ENCODE measurements at places on chromosomes 3 and 15. TPM values are rescaled to one million over a fixed set of nuclear protein-coding genes. Genes with fewer than 3 reads are reported as not detected.

Gene EOMES
- total RNA-seq = not detected

Gene LRTM1
- total RNA-seq = not detected

Gene GOLGA8H
- total RNA-seq = 0.16 TPM

Gene ZNF80
- not detected for total RNA-seq

Gene ARHGAP11A
- total RNA-seq = 5.4 TPM

Gene POLQ
- 1.9 TPM for total RNA-seq

Gene RHCG
- 0.16 TPM for total RNA-seq

Gene PODXL2
- total RNA-seq = 0.79 TPM

Gene CCDC33
- total RNA-seq = 0.16 TPM

Gene DPH6
- total RNA-seq = 22.9 TPM

Gene FILIP1L
- total RNA-seq = 7.6 TPM

Gene MYLK
- total RNA-seq = 524 TPM

Gene PRR20G
- total RNA-seq = not detected

Gene ECE2
- not detected for total RNA-seq

Gene AVEN
- 14.2 TPM for total RNA-seq

Gene CDHR4
- total RNA-seq = 0.43 TPM

Gene COL6A5
- total RNA-seq = not detected

Gene PROS1
- 17.9 TPM for total RNA-seq

Gene ACAD11
- total RNA-seq = 51.5 TPM

Gene CCDC80
- 281 TPM for total RNA-seq

Gene DNASE1L3
- not detected for total RNA-seq

Gene TRAK1
- 16.2 TPM for total RNA-seq

Gene PAQR5
- 2.8 TPM for total RNA-seq

Gene BLM
- total RNA-seq = 1.1 TPM

Gene CFAP100
- total RNA-seq = not detected

Gene DNAH12
- under 0.01 TPM for total RNA-seq

Gene PLA2G4B
- total RNA-seq = 0.79 TPM

Gene TJP1
- total RNA-seq = 37.8 TPM

Gene IL12A
- total RNA-seq = 0.17 TPM

Gene GCSAM
- not detected for total RNA-seq

Gene SLC22A14
- under 0.01 TPM for total RNA-seq

Gene GJD2
- not detected for total RNA-seq

Gene PLA2G4F
- total RNA-seq = under 0.01 TPM

Gene ANKRD63
- not detected for total RNA-seq

Gene XIRP1
- total RNA-seq = not detected

Gene ISL2
- total RNA-seq = 6.7 TPM
